Right lobe of liver (tissue), 6 donors: ENCODE measurements at places on chromosomes 11 and 22.

DNA sequence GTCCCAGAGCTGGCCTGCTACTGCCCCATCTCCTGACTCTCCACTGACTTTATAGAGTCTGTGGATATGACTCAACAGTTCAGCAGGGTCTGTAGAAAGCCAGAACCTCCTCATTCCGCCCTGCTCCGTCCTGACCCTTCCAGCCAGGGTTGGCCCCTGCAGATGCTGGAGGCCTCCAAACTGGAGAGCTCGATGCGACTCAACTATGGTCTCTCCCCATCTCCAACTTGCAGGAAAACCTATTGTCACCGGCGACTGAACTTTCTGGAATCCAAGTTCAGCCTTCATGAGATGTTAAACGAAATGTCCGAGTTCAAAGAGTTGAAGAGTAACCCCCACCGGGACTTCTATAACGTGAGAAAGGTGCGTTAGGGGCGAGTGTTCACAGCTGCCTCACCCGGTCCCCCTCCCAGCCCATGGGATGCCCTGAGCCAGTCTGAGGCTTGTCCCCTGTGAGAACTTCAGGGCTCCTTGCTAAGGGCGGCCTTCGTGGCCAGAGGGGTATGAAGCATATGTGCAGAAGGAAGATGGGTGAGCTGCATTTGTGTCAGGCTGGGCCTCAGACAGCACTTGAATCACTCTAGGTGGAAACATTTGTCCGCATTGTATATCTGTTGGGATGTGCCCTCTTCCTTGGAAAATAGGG lies 32.1 kb downstream of the AMPD3 start:
- no peak for DNase-seq

DNA sequence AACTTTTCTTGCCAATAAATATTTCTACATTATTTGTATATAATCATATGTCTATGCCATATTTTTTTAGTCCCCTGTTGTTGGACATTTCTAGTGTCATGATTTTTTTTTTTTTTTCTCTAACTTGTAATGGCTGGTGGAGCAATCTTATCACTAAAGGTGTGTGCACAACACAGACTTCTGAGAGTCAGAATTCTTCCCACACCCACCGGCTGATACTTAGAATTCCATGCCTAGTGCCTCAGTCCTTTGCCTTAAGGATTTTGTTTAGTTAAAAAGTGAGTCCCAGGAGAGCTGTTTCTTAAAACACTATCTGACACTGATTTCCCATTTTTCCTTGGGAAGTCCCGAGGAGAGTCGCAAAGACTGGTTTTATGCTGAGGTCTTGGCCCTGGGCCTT lies 87.7 kb upstream of the BARX2 start:
- DNase-seq: no peak

DNA sequence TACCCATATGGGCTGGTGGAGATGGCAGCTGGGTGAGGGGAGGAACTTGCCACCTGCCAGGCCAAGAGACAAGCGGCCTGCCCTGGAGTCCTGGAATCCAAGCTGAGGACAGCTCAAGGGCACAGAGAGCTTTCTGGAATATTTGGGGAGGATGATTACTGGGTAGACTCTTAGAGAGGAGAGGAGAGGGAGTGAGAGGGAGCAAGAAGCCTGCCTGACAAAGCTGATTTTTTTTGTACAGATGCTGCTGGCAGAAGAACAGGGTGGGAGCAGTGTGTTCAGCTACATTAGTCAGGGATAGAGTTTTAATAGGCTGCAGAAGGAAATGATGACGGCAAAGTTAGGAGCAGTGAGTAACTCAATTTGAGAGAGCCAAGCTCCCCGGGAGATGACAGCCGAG lies 299.3 kb downstream of the NXPE2 start:
- DNase-seq: no peak

GRCh38 chr22:43152357-43153071 lies 1.2 kb downstream of the TSPO start:
- DNase-seq: peak; percentile 76

- DNase-seq: no peak
These were observed 734.5 kb downstream of the METTL15 start for GRCh38 chr11:28842716-28843115.

- DNase-seq: peak; percentile 42
These were observed 25.2 kb downstream of the FLRT1 start for GRCh38 chr11:64060861-64061444.

DNA sequence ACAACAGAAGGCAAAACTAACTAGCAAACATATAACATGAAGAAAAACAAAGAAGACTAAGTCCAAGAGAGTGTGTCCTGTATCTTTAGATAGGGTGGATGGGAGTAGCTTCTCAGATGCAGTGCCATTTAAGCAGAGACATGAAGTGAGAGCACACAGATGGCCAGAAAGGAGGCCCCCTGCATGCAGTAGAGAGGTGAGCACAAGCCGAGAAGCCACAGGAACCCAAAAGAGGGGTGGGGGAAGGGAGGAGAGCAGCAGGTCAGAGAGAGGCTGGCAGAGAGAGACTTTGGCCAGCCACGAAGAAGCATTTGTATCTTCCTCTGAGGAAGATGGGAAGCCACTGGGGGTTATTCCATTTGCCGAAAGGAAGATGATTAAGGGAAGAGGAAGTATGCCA lies 86.7 kb downstream of the NTM start:
- DNase-seq: no peak

- DNase-seq: no peak
These were observed 31.3 kb downstream of the MTNR1B start for GRCh38 chr11:93000511-93001476.

- DNase-seq: peak; percentile 57
These were observed 492 bp downstream of the JHY start for GRCh38 chr11:122882857-122883645.
